Testis (tissue), 5 donors: ENCODE measurements at places on chromosomes 13 and 19. TPM values are rescaled to one million over a fixed set of nuclear protein-coding genes. Genes with fewer than 3 reads are reported as not detected.

The ENOX1 gene
- total RNA-seq, result 11.0 TPM

The ZNF726 gene
- 18.2 TPM for total RNA-seq

The RDH13 gene
- total RNA-seq, result 24.3 TPM

The ZNF229 gene
- total RNA-seq, result 5.1 TPM

The ZNF99 gene
- total RNA-seq, result 3.0 TPM
